AG08395 (cell line): ENCODE measurements at places on chromosomes 12 and 14.

DNA sequence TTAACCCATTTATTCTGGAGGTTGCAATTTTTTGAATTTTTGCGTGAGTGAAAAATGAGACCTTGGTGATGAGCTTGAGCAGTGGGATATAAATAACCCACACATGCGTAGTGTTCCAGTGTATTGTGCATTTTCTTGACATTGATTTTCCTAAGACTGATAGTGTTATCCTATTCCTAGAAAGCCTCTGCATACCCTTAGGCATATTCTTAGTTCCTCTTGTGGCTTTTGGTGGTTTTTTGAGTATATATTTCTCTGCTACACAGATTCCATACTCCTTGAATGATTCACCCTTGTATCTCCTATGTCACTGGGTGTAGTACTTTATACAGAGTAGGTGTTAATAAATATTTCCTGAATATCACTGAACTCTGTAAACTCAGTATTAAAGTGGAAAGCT lies 363.4 kb upstream of the PDE3A start:
- no peak for DNase-seq

DNA sequence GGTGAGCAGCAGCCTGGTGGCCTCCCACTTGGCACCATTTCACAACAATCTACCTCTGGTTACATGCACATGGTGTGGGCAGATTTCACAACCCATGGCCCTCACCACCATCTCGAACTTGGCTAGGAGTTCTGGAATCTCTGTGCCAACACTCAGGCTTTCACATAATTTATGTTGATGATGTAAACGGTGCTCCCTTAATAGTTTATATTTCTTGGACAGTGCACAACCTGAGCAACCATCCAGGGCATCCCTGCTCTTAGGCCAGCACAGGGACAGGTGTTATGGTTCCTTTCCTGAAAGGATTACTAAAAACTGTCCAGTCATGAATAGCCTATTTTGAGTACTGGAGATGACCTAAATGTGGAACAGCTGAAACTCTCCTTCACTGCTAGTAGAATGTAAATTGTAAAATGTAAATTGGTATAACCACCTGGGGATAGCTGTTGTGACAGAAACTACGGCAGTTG lies 28.6 kb downstream of the ABCB9 start:
- no peak for DNase-seq

GRCh38 chr14:33696165-33696564 lies 254.7 kb downstream of the EGLN3 start:
- DNase-seq, result no peak

GRCh38 chr12:24404086-24404815 lies 454.8 kb upstream of the SOX5 start:
- DNase-seq, result no peak

- DNase-seq, result no peak
These were observed 2.1 kb downstream of the USP5 start for GRCh38 chr12:6854036-6854435.

DNA sequence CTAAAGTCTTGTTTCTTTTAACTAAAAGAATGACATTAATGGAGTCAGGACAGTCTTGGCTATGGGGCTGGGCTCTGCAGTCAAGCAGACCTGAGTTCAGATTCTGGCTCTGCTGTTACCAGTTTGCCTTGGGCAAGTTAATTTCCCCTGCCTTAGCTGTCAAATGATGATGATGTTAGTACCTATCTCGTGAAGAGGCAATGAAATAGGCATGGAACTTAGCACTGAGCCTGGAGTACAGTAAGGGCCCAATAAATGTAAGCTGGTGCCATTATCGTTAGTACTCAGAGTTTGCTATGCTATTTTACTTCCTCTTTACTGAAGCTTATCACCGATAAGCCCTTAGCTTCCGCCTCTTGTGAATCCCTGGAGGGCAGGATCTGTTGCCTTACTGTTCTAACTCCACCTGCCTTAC lies 8.5 kb downstream of the FBXW8 start:
- DNase-seq, result no peak

DNA sequence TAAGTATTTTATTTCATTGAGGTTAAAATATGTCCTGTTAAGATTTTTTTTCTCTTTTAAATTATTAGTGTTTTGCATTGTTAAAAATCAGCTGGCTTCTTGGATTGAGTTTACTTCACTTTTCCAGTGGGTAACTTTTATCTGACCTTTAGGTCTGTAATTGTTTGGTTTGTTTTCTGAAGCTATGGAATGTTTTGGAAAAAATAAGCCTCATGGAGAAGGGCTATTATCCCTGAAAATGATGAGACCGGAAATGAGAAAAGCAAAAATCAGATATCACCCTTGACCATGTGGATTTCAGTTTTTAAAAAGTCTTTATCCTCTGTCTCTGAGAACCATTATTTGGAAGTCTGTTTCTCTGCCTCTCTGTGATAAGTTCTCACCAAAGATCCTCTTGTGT lies 180.9 kb downstream of the RAD51B start:
- DNase-seq, result no peak

DNA sequence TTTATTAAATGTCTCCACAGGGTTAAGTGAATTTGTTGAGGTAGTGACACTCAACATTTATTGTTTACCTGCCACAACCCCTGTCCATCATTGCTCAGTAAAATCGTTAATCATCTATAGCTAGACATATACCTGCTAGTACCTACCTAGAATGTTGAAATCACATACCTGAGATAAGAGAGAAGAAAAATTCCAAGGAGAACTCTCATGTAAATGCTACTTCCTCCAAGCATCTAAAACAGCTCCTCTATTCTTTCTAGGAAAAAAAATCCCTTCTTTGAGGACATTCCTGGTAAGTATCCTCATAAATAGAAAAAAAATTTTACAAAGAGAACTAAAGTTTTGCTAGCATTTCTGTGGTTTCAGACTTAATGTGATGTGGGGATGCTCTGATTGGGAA lies 325.1 kb downstream of the DAD1 start:
- DNase-seq, result no peak

GRCh38 chr14:50961605-50962221 lies 17.4 kb upstream of the PYGL start:
- peak; percentile 54 for DNase-seq

- no peak for DNase-seq
These were observed 65.1 kb upstream of the TRHDE start for GRCh38 chr12:72207079-72207478.

DNA sequence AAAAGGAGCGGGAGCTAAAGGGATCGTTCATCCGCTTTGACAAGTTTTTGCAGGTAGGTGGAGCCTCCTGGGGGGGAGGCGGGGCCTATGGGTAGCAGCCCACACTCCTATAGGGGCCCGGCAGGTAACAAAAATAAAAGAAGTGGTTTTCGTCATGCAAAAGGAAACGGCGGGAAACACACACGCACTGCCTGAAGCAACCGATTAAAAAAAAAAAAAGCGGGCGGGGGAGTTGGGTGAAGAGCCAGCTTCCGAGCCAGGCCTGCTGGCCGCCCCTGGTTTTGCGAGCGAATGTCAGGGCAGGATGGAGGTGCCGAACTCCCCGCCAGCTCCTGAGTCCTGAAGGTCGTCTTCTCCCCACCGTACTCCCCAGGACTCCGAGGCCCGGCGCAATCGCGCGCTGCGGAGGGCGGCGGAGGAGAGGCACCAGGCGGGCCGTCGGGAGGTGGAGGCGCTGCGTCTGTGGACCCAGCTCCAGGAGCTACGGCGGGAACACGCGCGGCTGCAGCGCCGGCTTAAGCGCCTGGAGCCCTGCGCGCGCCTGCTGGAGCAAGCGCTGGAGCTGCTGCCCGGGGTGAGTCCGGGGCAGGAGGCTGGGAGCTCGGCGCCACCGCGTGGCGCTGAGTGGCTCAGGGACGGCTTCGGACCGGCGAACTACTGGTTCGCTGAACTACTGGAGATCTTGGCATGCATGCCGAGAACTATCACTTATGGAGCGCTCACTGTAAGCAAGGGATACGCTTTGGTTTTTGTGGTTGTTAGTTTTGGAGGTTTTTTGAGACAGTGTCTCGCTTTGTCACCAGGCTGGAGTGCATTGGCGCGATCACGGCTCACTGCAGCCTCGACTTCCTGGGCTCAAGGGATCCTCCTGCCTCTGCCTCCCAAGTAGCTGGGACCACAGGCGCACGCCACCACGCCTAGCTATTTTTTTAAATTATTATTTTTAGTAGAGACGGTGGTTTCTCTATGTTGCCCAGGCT lies 3.6 kb downstream of the CFAP73 start:
- DNase-seq, result peak; percentile 88

- no peak for DNase-seq
These were observed 1.7 kb downstream of the EVL start for GRCh38 chr14:100066962-100067361.

GRCh38 chr12:16716928-16717327 lies 111.0 kb upstream of the LMO3 start:
- DNase-seq, result no peak

DNA sequence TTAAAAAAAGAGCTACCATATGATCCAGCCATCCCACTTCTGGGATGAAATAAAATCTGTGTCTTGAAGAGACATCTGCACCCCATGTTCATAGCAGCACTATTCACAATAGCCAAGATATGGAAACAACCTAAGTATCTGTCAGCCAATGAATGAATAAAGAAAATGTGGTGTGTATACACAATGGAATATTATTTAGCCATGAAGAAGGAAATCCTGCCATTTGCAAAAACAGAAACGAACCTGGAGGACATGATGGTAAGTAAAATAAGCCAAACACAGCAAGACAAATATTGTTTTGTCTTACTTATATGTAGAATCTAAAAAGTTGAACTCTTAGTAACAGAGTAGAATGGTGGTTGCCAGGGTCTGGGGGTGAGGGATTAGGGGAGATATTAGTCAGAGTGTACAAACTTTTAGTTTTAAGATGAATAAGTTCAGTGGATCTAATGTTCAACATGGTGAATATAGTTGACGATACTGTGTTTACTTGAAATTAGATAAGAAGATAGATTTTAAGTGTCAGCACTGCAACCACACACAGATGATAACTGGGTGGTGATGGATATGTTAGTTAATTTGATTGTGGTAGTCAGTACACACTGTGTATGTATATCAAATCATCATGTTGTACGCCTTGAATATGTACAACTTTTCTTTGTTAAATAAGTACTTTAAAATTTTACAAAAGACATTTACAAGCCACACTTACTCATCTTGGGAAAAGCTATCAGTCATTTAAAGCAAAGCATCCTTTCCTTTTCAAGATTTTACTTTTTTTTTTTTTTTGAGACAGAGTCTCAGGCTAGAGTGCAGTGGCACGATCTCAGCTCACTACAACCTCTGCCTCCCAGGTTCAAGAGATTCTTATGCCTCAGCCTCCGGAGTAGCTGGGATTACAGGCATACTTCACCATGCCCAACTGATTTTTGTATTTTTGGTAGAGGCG lies 89.9 kb downstream of the BICD1 start:
- no peak for DNase-seq
